ENCODE measurements at places on chromosomes 1 and 21. TPM values are rescaled to one million over a fixed set of nuclear protein-coding genes. Genes with fewer than 3 reads are reported as not detected.

DNA sequence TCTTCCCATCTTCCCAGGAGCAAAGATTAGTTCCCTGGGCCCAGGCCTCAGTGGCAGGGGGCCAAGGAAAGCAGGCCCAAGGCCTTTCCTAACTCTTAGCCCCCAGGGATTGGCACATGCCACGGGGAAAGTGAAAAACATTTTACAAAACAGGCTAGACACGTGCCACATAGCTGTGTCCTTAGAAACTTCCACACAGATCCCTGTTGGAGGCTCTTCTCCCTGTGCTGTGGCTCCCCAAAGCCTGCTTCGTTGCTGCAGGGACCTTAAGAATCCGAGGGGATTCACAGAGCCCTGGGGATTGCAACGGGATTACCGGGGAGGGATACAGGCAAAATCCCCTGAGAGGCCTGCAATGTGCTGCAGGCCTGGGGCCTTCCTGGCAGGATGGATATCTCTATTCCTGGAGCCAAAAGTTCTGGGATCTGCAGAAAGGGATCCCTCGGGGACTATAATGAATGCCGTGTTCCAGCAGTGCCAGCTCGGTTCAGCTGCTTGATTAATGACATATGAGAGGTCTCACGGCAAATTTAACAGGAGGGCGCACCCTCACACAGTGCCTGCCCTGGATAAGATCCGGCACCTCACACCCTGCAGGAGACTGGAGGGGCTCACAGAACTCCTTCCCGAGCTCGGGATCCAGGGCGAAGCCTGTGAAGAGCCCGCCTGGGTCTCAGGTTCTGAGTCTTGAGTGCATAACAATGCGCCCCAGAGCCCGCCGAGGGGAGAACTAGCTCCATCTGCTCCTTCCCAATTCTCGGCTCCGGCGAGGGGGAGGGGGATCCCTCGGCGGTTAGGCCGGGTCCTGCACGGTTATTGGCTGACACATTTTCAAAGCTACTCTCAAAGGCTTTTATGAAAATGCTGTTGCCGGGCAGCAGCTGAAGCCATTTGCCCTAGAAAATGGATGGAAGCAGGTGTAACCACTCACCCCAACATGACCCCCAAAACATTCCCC is 15.3 kb upstream of the RGS8 start:
- no peaks in the 10 kb centered on the region for H3K27me3 ChIP-seq
- no peak for DNase-seq
- no peak overlapping the region for H3K4me3 ChIP-seq
- no peaks in the 10 kb centered on the region for H3K36me3 ChIP-seq

- H3K27me3 ChIP-seq: no peaks in the 10 kb centered on the region
- no peaks in the 10 kb centered on the region for H3K36me3 ChIP-seq
- DNase-seq: no peak
Measured at GRCh38 chr21:15520811-15521643, 208.8 kb upstream of the USP25 start.

- no peaks in the 10 kb centered on the region for H3K4me1 ChIP-seq
- no peak for DNase-seq
- H3K4me3 ChIP-seq: no peak overlapping the region
- no peaks in the 10 kb centered on the region for H3K36me3 ChIP-seq
- H3K27me3 ChIP-seq: peaks cover 35% of the 10 kb centered on the region
Measured at GRCh38 chr1:38690790-38691449, 168.7 kb downstream of the RRAGC start.

GRCh38 chr1:175820456-175821025 is 77.1 kb upstream of the TNR start:
- no peak for DNase-seq
- H3K4me1 ChIP-seq: no peaks in the 10 kb centered on the region
- H3K36me3 ChIP-seq: no peaks in the 10 kb centered on the region
- H3K27ac ChIP-seq: no peak overlapping the region

DNA sequence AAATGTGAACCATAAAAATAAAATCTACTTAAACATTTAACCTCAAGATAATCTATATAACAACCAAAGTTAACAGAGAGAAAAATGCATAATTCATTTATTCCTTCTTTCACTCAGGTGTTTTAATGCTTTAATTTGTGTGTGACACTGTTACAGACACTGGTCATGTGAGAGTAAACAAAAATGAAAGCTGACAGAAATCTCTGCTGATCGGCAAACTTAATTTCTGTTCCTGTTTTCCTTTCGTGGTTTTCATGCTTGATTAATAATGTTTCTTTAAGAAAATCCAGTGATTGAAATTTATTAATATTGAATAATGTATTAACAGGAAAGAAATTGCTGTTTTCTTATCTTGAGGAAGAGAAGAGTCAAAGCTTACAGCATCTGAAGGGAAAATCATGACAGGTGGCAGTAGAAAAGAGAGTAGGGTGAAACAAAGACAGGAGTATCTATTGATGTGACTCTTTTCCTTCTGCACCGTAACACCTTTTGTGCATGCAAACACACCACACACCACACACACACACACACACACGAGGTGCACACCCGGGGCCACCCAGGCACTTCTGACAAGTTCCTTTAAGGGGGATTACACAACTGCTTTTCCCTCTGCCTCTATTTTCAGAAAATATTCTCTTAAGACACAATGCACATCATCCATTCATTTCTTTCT is 1.6 kb downstream of the OR2AK2 start:
- no peak overlapping the region for H3K27ac ChIP-seq
- no peaks in the 10 kb centered on the region for H3K36me3 ChIP-seq
- no peaks in the 10 kb centered on the region for H3K27me3 ChIP-seq
- H3K4me1 ChIP-seq: peaks cover 7% of the 10 kb centered on the region
- DNase-seq: no peak
- H3K4me3 ChIP-seq: no peak overlapping the region

GRCh38 chr1:25232866-25233784 is 823 bp upstream of the SYF2 start:
- peaks cover 48% of the 10 kb centered on the region for H3K36me3 ChIP-seq
- DNase-seq: peak; percentile 90
- no peaks in the 10 kb centered on the region for H3K27me3 ChIP-seq
- peak overlapping the region; percentile 98 for H3K27ac ChIP-seq
- peak overlapping the region; percentile 97 for H3K4me3 ChIP-seq
- peaks cover 71% of the 10 kb centered on the region for H3K4me1 ChIP-seq

DNA sequence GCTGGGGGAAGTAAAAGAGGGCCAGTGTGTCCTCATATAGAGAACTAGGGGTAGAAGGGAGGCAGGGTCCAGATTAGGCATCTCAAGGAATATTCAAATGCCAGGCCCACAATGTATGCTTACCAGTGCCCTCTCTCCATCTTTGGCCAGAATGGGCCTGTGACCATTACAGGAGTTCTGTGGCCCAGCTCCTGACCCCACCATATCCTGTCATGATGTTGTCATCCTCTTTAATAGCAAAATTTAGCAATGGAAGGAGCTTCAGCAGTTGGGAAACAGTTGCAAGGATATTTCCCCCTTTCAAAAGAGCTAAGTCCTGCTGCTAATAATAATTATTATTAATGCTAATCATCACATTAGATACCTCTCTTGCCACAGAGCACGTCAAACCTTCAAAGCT is 49.3 kb upstream of the JUN start:
- no peak for DNase-seq
- H3K36me3 ChIP-seq: no peaks in the 10 kb centered on the region
- no peak overlapping the region for H3K27ac ChIP-seq
- H3K4me1 ChIP-seq: no peaks in the 10 kb centered on the region
- no peak overlapping the region for H3K4me3 ChIP-seq

LHX4 gene
- not detected for total RNA-seq

- H3K4me3 ChIP-seq: no peak overlapping the region
- no peaks in the 10 kb centered on the region for H3K36me3 ChIP-seq
- H3K4me1 ChIP-seq: no peaks in the 10 kb centered on the region
- H3K27ac ChIP-seq: no peak overlapping the region
Measured at GRCh38 chr1:165381745-165382505, 25.4 kb upstream of the LMX1A start.

GRCh38 chr1:221035662-221036153 is 156.5 kb downstream of the HLX start:
- no peak overlapping the region for H3K27ac ChIP-seq
- H3K4me3 ChIP-seq: no peak overlapping the region
- no peak for DNase-seq
- H3K36me3 ChIP-seq: no peaks in the 10 kb centered on the region
- no peaks in the 10 kb centered on the region for H3K4me1 ChIP-seq

GRCh38 chr1:2981981-2982614 is 39.2 kb upstream of the ACTRT2 start:
- no peaks in the 10 kb centered on the region for H3K27me3 ChIP-seq
- no peaks in the 10 kb centered on the region for H3K36me3 ChIP-seq
- peak; percentile 58 for DNase-seq
- no peak overlapping the region for H3K4me3 ChIP-seq

GRCh38 chr1:172930142-172930541 is 120.6 kb downstream of the TNFSF18 start:
- no peak overlapping the region for H3K27ac ChIP-seq
- no peak overlapping the region for H3K4me3 ChIP-seq
- no peaks in the 10 kb centered on the region for H3K27me3 ChIP-seq
- H3K36me3 ChIP-seq: no peaks in the 10 kb centered on the region

PTPN22 gene
- 35.3 TPM for total RNA-seq

DNA sequence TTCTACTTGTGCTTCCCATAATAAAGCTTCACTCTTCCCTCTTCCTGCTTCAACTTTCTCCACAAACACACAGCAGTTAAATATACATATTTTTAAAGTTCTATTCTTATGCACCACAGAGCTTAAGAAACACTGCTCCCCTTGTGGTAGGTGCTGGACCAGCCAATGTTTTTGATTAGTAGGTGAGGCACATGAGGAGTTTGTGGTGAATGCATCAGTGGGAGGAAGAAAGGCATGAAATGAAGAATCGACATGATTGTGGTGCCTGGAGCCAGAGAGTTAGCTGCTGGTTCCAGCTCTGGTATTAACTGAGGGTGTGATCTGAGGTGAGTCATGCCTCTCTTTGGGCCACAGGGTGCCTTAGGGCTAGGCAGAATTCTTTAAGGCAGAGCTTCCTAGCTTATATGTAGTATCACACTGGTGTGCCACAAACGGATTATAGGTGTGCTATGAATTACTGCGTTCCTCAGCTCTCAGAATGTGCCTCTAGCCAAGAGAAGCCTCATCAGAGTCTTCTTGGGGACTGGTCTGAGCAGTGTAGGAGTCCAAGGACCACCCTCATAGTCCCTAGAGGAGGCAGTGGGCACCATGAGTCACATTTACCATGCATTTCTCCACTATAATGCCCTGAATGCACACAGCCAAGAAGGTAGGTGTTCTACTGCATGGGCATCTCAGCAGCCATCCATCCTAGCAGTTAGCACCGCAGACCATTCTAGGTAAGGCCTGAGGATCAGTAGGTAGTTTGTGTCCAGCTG is 97.4 kb upstream of the SGIP1 start:
- no peaks in the 10 kb centered on the region for H3K36me3 ChIP-seq
- H3K4me1 ChIP-seq: peaks cover 10% of the 10 kb centered on the region
- no peak for DNase-seq
- H3K4me3 ChIP-seq: no peak overlapping the region

DNA sequence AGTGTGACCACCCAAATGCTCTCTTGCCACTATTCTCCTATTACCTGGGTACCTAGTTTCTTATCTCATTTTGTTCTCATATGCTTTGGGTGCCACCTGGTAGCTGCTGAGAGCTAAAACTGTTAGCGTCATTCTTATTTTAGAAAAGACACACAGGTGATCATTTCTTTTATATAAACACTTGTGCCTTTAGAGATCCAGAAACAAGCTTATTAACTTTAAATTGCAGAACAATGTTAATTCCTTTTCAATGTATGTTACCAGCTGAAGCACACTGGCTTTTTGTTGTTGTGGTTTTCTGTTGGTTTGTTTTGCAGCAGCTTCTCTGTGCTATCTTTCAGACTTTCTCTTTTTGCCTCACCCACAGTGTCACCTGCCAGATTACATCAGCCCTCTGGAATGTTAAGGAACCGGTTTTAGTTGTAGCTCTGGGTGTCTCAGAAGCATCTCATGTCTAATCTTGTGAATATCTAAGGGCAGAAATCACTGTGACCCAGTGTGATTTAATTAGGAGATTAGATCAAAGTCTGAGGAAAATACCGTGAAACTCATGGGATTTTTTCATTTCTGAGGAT is 43.4 kb upstream of the SLC19A2 start:
- no peak for DNase-seq
- H3K4me3 ChIP-seq: no peak overlapping the region

TGFBR3 gene
- total RNA-seq: 203 TPM

GRCh38 chr1:98388441-98388840 is 273.1 kb upstream of the SNX7 start:
- no peak for DNase-seq
- H3K4me1 ChIP-seq: peaks cover 3% of the 10 kb centered on the region
- no peaks in the 10 kb centered on the region for H3K36me3 ChIP-seq
- no peaks in the 10 kb centered on the region for H3K27me3 ChIP-seq
- no peak overlapping the region for H3K4me3 ChIP-seq

PLA2G2C gene
- total RNA-seq: not detected

CCDC17 gene
- total RNA-seq: 4.7 TPM

SLC9C2 gene
- total RNA-seq: 1.4 TPM

GRCh38 chr1:244444854-244445253 is 6.9 kb downstream of the ADSS2 start:
- DNase-seq: no peak
- H3K27ac ChIP-seq: peak overlapping the region; percentile 22
- H3K36me3 ChIP-seq: peaks cover 11% of the 10 kb centered on the region
- H3K4me1 ChIP-seq: peaks cover 60% of the 10 kb centered on the region
- no peak overlapping the region for H3K4me3 ChIP-seq

KRTAP24-1 gene
- total RNA-seq: not detected

GPR52 gene
- 13.9 TPM for total RNA-seq

GRCh38 chr1:96688767-96689166 is 32.8 kb upstream of the PTBP2 start:
- H3K4me3 ChIP-seq: no peak overlapping the region
- H3K36me3 ChIP-seq: no peaks in the 10 kb centered on the region
- H3K27ac ChIP-seq: no peak overlapping the region
- no peak for DNase-seq

DNA sequence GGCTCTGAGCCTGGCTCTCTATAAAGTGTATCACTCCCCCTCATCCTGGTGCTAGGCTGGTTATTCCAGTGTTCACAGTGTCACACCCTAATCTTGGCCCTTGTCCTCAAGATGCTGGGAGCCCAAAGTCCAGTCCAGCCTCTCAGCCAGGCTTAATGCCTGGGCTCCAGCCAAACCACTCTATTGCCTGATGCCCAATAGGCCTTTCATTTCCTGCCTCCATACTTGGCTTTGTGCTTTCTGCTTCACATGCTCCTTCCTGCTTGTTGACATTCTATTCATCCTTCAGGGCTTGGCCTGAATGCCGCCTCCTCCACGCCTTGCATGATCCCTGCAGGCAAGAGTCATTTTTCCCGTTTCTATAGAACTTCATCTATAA is 1.7 kb downstream of the KLHDC8A start:
- H3K4me3 ChIP-seq: no peak overlapping the region
- H3K27me3 ChIP-seq: no peaks in the 10 kb centered on the region
- H3K36me3 ChIP-seq: no peaks in the 10 kb centered on the region

DNA sequence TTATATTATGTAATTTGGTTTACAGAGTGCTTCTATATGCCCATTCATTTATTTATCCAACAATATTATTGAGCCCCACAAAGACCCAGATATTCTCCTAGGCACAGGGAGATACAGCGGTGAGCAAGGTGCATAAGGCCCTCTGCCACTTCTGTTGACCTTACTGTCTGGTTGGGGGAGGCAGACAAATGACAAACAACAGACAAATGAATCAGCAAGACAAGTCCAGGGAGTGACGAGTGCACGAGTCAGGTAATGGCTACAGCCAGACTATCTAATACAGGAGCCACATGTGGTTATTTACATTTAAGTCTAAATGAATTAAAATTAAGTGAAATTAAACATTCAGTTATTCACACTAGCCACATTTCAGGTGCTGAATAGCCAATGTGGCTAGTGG is 22.0 kb upstream of the BCAR3 start:
- H3K36me3 ChIP-seq: no peaks in the 10 kb centered on the region
- no peak overlapping the region for H3K4me3 ChIP-seq
- H3K27me3 ChIP-seq: no peaks in the 10 kb centered on the region
- peaks cover 62% of the 10 kb centered on the region for H3K4me1 ChIP-seq

All from spleen (tissue), 13 donors.